Ascending aorta (tissue), 2 donors: ENCODE measurements at places on chromosomes 1 and 21.

GRCh38 chr1:228379666-228380065, 27.0 kb downstream of the TRIM11 start:
- DNase-seq = no peak

DNA sequence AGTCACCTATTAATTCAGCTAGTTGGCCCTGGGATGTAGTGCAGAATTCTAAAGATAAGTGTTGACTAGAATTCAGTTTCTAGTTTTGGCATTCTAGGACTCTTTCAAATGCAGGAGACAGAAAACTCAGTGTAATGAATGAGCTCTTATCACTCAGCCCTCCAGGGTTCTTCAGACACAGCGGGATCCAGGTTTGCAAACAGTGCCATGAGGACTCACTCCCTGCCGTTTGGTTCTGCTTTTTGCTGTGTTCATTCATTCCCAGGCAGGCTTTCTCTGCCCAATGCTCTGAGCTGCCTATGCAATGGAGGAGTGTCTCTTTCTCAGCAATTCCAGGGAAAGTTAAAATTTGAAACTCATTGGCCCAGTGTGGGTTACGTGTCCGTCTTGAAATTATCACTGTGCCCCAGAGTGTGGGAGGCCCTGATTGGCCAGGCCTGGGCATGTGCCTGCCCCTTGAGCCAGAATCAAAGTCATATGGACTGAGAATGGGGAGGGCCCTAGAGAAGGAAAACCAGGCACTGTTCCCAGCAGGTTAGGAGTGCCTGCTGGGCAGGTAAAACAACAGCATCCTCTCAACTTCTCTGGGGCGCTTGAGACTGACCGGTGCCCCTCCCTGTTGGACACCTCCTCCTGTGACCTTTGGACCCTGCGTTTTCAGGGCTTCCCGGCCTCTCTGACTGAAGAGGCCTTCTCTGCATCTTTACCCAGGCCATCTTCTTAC, 43.4 kb downstream of the TMEM51 start:
- DNase-seq = no peak

GRCh38 chr1:10760566-10761502, 35.6 kb downstream of the CASZ1 start:
- DNase-seq = no peak

DNA sequence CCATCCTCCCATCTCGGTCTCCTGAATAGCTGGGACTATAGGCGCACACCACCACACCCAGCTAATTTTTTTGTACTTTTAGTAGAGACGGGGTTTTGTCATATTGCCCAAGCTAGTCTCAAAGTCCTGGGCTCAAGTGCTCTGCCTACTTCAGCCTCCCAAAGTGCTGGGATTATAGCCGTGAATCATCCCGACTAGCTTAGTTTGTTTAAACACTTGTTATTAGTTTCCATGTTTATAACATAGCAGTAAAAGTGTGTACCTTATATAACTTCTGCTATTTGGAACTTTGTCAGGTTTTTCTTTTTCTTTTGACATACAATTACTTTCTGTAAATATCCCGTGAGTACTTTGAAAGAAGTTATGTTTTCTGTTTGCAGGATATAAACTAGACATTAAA, 60.6 kb upstream of the C1orf21 start:
- DNase-seq = no peak

GRCh38 chr1:18618546-18619466, 11.8 kb upstream of the PAX7 start:
- no peak for DNase-seq

- no peak for DNase-seq
Observed at GRCh38 chr1:82116105-82116504, 315.4 kb downstream of the ADGRL2 start.

GRCh38 chr1:7501084-7501491, 270.0 kb upstream of the VAMP3 start:
- no peak for DNase-seq

DNA sequence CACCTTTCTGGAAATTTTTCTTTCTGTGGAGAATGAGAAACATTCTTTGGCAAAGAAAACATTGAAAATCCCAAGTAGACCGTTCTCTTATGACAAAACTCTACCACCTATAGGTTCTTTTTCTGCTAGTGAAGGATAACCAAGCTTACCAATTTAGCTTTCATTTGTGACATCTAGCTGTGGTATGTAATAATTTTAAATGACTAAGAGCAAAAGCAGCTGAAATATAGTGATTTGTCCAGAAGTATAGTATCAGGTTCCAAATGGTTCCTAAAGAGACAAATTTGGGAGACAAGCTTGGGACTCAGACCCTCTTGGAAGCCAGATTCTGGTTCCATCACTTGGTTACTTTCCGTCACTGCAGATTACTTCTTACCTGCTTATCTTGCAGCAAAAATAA, 24.4 kb downstream of the FUBP1 start:
- no peak for DNase-seq

DNA sequence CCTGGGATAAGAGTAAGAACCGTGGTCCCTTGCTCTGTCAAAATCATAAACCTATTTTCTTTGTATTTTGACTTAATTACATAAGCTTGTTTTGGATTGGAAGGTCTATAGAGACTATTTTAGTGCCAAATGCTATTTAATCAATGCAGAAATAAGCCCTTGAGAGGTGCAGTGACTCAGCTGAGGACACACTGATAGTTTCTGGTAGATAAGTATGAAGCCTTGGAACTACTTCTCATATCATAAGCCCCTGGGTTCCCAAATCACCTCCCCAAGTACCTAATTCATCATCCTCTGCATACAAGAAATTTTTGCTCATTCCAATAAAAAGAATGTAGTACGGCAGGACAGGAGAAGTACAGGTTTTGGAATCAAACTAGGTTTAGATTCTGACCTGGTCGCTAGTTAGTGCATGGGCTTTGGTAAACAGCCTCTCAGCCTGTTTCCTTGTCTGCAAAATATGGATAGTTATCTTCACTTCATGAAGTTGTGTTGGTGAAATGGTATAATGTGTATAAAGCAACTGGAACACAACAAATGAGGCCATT, 3.3 kb upstream of the CD55 start:
- no peak for DNase-seq

GRCh38 chr1:119587341-119587740, 60.7 kb downstream of the ZNF697 start:
- no peak for DNase-seq

GRCh38 chr1:119794230-119794875, 16.9 kb downstream of the REG4 start:
- no peak for DNase-seq

DNA sequence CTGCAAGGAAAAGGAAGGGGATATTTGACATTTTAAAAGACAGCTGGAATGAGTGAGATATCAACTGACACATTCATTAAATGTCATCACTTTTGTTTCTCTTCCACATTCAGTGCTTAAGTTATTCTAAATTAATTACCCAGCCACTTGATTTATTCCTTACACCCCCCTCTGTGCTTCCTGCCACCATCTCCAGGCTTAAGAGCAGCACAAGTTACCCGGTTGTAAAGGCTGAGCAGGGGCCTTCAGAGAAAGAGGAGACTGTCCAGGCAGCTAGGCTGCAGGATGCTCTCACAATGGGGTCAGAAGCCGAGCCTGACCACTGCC, 71.4 kb downstream of the SYT6 start:
- no peak for DNase-seq

DNA sequence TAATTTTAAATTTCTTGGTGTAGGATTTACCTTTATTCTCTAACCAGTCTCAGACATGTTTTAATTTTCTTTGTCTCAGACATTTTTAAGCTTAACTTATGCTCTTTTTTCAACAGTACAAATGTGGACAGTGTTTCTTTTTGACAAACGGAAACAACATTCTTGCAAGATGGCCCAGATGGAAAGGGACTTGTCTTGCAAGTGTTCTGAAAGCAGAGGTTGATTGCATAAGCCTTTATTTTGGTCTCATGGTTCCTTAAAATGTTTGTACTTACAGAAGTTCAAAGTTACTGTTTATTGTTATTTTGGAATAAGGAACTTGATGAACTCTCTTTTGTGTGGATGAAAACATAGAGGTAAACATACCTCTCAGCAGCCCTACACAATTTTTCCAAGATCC, 22.9 kb downstream of the SMAP2 start:
- DNase-seq = no peak

DNA sequence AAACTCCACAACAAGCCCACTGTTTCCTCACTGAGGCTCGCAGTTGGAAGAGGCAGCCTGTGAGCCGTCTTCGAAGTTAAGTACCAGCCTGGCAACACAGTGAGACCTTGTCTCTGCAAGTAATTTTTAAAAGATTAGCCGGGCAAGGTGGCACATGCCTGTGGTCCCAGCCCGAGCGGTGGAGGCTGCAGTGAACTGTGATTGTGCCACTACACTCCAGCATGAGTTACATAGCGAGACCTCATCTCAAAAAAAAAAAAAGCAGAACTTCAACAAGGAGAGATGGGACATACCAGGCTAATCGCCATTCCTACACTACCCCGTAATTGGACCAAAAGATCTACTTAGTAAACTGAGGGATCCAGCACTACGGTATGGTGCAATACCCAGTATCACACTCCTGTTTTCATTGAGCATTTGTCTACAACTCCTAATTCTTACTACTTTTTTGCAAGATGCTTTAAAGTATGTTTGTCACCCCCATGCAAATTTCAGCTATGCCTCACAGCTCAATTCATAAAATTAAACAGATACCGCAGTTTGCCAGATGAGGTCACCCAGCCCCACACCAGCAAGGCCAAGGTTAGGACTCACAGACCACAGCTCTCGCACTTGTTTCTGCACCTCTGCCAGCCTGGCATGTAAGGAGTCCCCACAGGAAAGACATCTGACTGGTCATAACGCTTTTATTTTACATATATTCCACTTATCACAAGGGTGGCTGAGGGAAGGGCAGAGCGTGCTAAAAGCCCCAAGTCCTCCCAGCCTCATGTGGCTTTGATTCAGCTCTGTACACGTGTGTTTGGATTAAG, 21.0 kb downstream of the SDE2 start:
- DNase-seq = no peak

- no peak for DNase-seq
Observed at GRCh38 chr1:182122256-182122912, 60.9 kb upstream of the ZNF648 start.
